CD4-positive, alpha-beta T cell treated with Interleukin-17A for 1 hour (primary cell): ENCODE measurements at places on chromosomes 5 and 9.

GRCh38 chr5:5708367-5708919, 286.0 kb downstream of the ICE1 start:
- DNase-seq: no peak

GRCh38 chr9:130328349-130328801, 62.8 kb downstream of the HMCN2 start:
- no peak for DNase-seq

DNA sequence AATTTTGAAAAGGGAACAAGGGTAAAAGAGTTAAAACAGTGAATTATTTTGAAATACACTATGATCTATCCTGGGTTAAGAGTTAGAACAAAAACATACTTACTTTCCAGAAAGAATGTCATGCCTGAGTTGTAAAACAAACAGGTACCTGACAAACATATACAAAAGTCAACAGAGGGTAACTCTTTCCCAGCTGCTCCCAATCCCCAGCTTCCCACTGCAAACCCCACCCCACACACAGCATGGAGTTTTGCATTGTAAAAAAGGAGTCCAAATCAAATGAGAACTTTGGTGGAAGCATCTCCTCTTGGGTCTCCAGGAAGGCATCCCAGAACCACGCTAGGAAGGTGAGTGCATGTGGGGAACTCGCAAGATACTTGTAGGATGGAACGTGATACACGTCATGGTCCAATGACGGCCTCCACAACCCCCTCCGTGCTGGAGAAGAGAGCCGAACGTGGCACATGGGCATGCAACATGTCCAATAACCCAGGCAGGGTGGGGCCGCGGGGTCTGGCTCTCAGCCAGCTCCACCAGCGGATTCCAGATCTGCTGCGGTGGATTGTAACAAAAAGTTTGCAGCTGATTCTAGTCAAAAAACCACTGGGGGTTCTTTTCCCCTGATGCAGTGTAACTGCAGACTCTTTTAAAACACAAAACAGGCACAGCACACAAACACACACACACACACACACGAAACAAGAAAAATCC, 55.8 kb downstream of the EPB41L4B start:
- no peak for DNase-seq

DNA sequence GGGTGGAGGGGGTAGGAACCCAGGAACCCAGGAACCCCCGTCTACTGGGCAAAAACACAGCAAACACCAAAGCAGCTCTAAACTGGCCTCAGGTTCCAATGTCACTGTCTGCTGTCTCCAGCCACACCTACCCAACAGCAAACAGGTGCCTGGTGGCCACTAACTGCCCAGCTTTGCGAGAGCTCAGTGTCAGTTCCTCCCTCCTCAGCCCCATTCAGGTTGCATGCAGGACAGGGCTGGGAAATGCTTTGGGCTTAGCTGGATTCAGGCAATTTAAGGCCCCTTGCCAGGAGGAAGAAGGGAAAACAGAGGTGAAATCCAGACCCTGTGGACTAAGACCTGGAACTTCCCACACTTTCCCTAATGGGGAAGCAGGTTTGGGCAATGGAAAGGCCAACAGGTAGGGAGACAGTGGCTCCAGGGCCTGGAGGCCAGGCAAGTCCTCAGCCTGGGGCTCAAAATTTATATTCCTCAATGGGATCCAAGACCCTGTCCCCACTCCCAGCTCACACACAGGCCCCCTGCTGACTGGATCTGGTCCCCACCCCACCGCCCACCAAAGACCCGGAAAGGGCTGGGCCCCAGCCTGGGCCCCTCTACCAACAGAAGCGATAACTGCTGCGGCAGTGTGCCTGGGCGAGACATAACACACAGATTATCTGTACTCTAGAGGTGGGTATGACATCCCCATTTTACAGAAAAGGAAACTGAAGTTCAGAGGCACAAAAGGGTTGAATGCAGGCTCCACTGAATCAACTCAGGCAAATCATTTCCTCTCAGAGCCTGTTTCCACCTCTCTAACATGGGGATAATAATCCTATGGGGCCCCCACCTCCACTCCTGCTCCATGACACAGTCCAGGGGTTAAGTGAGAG, 3.5 kb downstream of the EEIG1 start:
- no peak for DNase-seq

GRCh38 chr9:77521091-77521490, 127.0 kb downstream of the GNA14 start:
- no peak for DNase-seq

- DNase-seq: no peak
Measured at GRCh38 chr5:8576178-8576577, 707.2 kb downstream of the MTRR start.

DNA sequence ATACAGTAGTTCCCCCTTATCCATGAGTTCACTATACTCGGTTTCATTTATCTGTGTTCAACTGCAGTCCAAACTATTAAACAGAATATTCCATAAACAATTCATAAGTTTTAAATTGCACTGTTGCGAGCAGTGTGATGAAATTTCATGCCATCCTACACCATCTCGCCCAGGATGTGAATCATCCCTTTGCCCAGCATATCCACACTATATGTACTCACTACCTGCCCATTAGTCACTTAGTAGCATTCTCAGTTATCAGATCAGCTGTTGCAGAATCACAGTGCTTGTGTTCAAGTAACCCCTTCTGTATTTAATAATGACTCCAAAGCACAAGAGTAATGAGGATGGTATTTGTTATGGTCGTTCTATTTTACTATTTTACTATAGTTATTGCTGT, 51.5 kb downstream of the SHOC1 start:
- no peak for DNase-seq

DNA sequence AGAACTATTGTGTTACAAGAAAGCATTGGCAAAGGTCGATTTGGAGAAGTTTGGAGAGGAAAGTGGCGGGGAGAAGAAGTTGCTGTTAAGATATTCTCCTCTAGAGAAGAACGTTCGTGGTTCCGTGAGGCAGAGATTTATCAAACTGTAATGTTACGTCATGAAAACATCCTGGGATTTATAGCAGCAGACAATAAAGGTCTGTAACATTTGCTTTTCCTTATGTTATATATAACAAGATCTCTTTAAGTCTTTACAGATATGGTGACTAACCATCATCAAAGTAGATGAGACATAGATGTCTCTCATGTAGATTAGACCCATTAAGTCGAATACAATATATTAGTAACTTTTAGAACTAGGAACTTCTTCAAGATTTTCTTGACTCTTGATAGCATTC, 33.0 kb downstream of the TGFBR1 start:
- no peak for DNase-seq

- DNase-seq: peak; percentile 19
Measured at GRCh38 chr5:171633776-171634470, 151.7 kb upstream of the SMIM23 start.

- no peak for DNase-seq
Measured at GRCh38 chr9:127361561-127361960, 35.4 kb upstream of the SLC2A8 start.

- DNase-seq: no peak
Measured at GRCh38 chr5:1135696-1136525, 24.0 kb upstream of the SLC12A7 start.

GRCh38 chr9:123642291-123643278, 286.6 kb downstream of the CRB2 start:
- DNase-seq: no peak

DNA sequence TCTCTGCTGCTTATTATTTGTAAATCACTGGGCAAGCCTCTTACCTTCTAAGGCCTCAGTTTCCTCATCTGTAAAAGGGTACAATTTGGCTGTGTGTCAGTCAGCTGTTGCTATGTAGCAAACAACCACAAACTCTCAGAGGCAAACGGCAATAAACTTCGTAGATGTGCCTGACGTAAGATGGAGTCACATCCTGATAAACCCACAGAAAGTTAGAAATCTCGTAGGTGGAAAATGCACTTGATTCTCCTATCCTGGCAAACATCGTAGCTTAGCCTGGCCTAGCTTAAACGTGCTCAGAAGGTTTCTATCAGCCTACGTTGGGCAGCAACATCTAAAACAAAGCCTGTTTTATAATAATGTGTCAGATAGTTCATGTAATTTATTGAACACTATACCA, 35.0 kb upstream of the UNC5A start:
- no peak for DNase-seq

DNA sequence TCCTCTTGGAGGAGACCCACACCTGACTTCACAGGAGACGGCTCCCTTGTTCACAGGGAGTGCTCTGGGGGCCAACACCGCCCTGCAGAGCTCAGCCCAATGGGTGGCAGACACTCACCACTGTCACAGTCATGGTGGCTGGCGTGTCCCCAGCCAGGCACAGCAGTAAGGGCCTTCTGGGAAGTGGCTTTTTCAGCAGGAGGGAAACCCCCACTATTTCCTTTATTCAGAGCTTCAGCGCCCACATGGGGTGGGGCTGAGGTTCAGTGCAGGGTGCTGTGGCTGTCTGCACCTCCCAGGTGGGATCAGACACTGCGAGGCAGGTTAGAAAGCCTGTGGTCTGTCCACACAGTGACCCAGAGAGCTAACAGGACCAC, 3.6 kb upstream of the SNAPC4 start:
- DNase-seq: peak; percentile 90

- no peak for DNase-seq
Measured at GRCh38 chr5:38871058-38871605, 25.3 kb downstream of the OSMR start.

DNA sequence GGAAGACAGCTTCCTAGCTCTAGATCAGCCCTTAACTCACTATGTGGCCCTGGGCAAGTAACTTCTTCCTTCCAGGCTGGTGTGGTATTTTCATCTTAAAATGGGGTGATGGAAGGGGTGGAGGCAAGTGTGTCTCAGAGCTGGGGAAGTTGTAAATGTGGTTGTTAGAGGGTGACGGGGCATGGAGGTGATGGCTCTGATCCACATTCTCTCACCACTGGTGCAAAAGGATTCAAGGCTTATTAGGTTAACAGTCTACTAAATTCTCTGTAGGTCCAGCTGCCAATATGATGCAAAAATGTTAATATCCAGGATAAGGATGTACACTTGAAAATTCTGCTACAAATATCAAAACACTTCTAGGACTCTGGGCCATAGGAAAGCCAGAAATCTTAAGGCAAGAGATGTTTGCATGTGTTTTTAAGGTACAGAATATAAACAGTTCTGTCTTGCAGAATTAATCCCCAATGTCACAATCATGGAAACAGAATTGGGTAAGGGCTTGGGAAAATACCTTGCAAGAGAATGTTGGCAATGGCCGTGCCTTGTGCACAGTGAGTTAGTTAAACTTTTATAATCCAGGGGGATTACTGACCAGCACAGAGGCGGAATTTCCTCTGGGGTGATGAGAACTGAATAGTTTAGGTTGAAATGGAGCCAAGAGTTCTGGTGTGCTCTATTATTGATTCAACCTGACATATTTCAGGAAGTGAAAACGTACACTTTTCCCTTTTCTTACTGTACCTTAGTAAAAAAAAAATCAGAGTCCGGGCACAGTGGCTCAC, 19.8 kb downstream of the TNFSF15 start:
- DNase-seq: no peak

DNA sequence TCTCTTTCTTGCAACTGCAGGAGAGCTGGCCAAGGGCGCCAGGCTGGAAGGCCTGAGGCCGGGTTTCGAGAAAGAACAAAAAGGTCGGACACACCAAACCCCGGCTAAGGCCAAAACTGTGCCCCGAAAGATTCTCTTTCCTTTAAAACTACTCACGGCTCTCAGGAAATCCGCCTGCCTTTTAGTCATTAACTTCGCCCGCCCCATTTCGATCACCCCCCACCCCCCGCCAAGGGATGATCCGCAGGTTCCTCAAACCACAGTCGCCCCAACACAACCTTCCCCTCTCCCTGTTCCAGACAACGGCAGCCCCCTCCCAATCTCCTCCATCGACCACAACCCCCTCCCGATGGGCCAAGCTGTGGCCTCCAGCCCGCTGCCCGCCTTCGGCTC, 536 bp downstream of the FEM1C start:
- peak; percentile 58 for DNase-seq

- DNase-seq: no peak
Measured at GRCh38 chr5:81354093-81354492, 39.8 kb downstream of the ACOT12 start.

DNA sequence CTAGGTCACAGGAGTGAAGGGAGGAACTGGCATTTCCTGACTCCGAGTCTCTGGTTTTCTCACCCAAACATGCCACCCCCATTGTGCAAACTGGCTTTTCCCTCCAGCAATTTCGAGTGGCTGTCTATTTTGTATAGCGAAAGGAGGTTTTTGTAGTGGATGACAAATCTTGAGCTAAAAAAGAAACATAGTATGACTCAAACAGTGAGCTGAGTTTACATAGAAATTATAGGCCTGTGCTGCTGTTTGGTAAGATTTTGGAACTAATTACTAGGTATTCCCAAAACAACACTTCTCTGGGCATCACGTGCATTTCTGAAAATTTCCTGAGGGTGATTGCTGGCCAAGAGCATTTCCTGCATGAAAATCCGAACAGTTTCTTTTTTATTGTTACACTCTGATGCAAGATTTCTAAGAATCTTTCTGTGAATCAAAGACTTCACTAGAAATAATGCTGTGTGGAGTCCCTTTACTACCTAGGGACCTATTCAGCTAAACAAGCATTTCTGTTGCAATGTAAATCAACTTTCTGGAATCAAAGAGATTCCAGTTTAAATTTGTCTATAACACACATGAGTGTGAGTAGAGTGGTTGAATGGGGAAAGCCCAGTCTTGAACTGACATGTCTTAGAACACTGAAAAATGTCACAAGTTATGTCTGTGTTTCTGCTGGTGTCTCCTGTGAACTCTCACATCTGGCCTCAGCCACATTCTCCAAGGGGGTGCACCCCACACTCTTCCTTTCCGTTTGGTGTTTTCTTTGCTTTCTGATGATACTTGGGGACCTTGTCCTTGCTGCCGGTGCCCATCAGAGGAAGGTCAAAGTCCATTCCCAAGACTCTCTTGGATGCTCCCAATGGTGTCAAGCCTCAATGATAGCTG, 33.3 kb upstream of the DAPK1 start:
- no peak for DNase-seq

DNA sequence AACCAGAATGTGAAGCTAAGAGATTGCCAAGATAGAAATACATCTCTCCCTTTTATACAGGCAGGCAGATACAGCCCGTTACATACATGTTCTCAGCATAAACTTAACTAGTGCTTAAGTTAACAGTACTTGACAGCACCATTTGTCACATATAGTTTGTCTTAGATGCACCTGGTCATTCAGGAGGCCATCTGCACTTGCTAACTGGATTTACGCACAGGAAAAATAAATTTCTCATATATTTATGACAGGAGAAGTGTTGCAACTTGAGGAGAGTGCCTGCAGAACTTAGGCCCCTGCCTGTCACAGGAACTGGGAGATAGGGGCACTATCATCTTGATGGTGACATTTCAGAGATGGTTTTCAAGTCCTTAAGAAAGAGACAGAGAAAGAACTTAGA, 1462.1 kb upstream of the CDH9 start:
- no peak for DNase-seq

GRCh38 chr5:54837093-54837492, 148.3 kb downstream of the ESM1 start:
- no peak for DNase-seq

DNA sequence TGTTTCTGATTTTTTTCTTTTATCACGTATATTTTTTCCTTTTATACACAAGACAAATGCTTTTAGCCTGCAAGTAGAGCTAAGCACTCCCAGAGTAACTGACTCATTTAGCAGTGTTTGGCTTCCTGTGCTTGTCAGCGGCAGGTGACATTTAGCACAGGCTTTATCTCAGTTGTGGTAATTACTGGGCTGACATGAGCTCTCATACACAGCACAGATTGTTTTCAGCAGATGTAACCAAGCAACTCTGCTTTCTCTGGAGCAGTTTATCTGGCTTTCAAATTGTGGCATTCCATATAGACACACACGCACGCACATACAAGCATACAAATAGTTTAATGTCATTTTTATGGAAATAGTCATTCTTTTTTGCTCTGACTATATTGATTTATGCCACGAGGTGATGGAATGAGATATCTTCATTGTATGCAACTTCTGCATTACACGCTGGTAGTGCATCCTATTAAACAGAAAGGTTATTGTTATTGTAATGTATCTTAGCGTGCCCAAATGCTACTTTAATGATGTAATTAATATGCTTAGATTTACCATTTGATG, 379.0 kb upstream of the GRAMD2B start:
- DNase-seq: no peak
